Activated T-helper 1 cell treated with anti-CD3 and anti-CD28 coated beads, Interleukin-2, amount 50 U/mL, for 16 hours (primary cell): ENCODE measurements at places on chromosomes 6 and 20.

DNA sequence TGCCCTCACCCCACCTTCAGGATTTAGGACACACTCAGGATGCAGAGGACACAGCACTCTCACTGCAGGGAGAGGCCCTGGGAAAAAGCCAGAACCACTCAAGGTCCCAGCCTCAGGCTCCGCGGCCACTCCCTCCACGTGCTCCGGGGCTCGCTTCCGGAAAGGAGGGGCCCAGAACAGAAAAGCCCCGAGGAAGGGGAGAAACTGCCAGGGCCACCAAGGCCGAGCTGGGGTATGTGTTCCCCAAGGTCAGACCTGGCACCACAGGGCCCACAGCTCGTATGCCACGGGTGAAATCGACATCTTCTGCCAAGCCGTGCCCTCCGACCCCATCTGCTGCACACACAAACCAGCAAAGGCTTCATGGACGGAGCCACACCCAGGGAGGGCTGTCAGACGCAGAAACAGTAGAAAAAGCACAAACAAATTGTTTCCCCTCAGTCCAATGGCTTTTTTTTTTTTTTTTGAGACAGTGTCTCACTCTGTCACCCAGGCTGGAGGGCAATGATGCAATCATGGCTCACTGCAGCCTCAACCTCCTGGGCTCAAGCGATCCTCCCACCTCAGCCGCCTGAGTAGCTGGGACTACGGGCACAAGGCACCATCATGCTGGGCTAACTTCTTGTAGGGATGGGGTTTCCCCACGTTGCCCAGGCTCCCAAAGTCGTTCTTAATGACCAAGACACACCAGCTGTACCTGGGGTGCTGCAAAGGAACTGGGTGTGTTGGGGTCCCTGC, 33.4 kb downstream of the SLC2A4RG start:
- DNase-seq: no peak

DNA sequence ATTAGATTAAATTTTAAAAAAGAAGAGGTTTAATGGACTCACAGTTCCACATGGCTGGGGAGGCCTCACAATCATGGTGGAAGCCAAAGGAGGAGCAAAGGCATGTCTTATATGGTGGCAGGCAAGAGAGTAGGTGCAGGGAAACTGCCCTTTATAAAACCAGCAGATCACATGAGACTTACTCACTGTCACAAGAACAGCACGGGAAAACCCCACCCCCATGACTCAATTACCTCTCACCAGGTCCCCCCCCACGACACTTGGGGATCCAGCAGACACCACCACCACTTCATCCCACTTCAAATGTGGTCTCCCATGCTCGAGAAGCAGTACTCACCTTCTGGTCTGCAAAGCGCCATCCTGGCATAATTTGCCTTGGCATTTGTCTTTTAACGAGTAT, 24.6 kb downstream of the MTFR2 start:
- no peak for DNase-seq

DNA sequence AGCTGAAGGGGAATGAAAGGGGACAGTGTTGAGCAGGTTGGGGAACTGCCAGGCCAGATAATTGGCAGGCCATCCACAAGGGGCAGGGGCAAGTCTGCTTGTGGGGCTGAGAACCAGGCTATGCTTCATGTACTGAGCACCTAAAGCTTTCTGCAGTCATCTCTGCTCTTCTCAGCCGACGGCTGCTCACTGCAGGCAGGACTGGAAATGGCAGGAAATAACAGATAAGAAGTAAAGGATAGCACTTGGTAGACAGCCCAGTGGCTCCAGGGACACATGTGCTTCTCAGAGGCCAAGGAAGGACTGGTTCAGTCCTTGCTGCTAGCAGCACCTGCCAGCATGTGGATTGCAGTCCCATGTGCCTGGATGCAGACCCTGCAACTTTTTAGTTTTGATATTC, 89.8 kb downstream of the CD164 start:
- no peak for DNase-seq

GRCh38 chr6:107098436-107099307, 16.6 kb downstream of the BEND3 start:
- no peak for DNase-seq

DNA sequence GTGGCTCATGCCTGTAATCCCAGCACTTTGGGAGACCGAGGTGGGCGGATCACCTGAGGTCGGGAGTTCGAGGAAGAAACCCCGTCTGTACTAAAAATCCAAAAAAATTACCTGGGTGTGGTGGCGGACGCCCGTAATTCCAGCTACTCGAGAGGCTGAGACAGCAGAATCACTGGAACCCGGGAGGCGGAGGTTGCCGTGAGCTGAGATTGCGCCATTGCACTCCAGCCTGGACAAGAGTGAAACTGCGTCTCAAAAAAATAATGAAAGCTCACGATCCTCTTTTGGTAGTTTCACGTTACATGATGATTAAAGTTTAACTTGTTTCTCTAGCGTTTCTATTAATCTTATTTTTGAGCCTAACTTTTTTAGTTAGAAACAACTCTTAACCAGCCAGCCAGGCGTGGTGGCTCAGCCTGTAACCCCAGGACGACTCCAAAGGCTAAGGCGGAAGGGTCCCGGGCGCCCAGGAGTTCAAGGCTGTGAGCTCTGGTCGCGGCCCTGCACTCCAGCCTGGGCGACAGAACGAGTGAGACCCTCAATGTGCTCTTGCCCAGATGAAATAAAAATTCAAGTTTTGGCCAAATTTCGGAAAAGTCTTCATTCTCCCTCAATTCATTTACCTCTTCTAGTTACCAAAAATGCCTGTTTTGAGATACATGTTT, 1.2 kb upstream of the WRNIP1 start:
- no peak for DNase-seq

- no peak for DNase-seq
These were observed 130.0 kb upstream of the SGK1 start for GRCh38 chr6:134447883-134448387.

DNA sequence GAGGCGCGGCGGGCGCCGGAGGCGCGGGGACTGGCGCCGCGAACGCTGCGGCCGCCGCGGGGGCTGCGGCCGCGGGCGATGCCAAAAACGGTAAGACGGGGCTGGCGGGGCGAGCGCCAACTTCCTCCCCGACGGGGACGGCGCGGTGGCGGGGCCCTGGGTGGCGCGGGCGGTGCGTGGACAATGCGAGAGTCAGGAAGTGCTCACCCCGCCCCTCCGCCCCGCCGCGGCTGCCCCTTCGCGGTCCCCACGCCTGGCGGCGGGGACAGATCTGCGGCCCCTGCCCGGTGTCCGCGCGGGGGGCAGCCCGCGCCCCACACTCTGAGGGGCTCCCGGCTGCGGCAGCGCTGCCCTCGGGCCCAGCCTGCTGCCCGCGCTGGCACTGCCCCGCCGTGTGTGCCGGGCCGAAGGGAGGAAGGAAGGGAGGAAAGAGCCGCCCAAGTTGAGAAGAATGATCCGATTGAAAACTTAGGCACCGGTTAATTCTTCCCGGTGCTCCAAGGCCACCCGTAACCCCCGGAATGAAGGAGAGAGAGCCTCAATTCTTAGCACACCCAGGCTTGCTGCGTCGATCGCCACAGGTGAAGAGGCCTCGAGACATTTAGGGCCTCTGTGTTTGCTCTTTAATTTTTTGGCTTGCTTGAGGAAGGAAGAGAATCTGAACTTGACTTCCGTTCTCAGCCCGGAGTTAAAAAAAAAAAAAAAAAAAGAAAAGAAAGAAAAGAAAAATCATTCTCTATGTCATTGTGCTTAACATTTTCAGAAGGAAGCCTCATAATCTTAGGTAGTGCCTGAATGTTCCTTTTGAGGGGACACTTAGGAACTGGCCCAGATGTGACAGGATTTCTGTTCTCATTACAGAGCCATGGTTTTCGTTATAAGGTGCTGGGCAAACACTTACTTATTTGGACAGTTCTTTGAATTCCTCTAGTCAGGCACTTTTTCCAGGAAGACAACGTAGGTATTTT, 982 bp downstream of the HECA start:
- peak; percentile 35 for DNase-seq

GRCh38 chr6:146578054-146578453, 20.7 kb upstream of the ADGB start:
- no peak for DNase-seq
